ENCODE measurements at places on chromosomes 16 and 17.

DNA sequence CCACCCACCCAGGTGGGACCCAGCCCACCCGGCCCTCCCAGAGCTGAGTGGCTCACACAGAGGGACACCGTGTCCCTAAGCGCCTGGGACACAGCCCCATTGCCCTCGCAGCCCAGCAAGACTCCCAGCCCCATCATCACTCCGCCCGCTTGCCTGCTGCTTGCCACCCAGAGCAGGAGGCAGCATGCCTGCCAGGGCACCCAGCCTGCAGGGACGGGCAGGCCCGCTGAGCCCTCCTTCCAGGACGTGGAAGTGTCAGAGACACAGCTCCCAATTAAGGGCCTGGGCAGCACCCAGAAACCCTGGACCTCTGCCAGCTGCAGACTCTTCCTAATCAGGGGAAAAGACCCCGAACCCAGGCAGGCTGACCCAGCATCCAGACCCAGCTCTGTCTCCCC lies 17.2 kb upstream of the OSGIN1 start:
- no peak for DNase-seq

DNA sequence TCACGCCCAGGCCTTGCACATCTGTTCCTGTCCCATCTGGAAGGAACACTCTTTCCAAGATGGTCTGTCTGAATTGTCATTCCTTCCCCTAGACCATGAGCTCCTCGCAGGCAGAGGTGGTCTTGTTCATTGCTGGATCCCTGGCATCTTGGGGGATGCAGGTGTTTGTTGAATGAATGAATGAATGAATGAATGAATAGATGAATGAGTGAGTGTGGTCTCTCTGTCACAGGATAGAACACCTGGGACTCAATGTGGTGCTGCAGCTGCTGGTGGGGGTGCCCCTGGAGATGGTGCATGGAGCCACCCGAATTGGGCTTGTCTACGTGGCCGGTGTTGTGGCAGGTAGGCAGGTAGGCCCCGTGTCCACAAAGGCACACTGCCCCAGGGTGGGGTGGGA lies 32.2 kb downstream of the RHBDL3 start:
- no peak for DNase-seq

DNA sequence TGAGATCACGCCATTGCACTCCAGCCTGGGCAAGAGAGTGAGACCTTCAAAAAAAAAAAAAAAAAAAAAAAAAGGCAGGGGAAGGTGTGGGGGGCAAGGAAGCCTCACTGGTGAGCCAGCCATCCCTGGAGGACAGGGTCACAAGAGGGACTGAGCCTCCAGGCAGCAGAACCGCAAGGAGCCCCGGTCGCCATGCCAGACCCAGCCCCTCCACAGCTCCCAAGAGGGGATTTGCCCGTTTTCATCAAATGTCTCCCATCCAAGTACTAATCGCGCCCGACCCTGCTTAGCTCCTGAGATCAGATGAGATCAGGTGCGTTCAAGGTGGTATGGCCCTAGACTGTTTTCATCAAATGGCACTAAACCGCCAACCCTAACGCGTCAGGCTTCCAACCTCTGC lies 2.9 kb downstream of the SLC38A8 start:
- no peak for DNase-seq

DNA sequence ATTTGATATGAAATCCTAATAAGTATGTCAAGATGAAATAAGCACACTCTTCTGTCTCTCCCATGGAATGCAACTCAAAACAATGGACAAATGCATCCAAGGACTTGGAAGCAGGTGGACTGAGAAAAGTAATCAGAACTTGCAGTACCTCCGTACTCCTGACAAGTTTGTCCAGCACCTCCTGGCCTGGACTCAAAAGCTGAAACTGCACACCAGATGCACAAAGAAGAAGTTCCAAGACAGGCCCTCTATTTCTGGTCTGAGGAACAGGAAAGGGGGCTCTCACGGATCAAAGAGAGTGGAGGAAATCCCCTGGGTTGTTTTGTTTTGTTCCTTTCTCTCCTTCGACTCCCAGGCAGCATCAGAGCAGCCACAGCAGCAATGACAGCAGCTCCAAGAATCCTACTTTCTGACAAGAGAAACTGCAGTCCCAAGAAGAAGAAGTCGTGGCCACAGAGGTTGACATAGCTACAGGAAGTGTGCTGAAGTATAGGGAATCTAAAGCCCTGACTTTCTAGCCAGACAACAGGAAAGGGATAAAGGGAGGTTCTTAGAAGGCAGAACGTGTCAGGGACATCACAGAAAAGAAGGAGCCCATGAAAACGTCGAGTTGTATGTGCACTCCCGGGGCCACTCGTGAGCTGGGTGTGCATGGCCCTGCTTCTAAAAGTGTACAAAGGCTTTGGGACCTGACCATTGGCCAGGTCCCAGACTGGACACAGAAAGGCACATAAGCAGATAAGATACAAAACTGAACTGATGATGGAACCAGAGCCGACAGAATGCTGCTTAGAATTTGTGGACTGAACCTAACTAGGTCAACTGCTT lies 29.3 kb downstream of the AKAP10 start:
- no peak for DNase-seq
